Stimulated activated CD4-positive, alpha-beta T cell treated with anti-CD3 and anti-CD28 coated beads, Interleukin-4, amount 100 ng/mL, for 48 hours (primary cell): ENCODE measurements at places on chromosomes 2 and 18.
A peak's percentile ranks its signal among the peaks of the same experiment; 100 is the strongest.

DNA sequence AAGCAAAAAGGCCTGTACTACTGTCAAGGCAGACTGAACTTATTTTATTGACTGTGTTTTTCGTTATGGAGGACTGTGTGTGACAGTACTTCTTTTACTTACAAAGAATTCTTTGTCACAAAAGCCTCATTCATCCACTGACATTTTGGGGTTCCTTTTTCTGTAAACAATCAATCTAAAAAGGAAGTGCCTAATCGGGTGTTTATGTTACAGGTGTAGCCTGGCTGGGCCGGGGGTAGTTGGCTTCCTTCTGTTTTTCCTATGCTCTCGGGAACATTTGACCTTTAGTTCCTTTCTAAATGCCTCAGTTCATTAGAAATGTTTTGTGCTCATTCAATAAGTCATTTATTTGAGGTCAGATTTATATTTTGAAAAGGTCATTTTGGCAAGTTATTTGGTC lies 8.3 kb downstream of the ZCCHC2 start:
- no peak for DNase-seq

- no peak for DNase-seq
Measured at GRCh38 chr2:10453905-10454298, 5.8 kb upstream of the ODC1 start.

DNA sequence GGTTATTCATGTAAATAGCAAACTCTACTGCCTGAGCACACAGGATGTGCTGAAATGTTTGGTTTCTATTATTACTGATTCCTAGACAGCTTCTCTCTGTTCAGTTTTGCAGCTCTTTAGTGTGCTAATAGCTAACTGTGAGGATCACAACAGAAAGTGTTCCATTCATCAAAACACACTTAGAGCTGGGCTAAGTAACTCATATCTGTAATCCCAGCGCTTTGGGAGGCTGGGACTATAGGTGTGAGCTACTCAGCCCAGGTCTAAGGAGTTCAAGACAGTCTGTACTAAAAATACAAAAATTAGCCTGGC lies 63.2 kb downstream of the MOGAT1 start:
- no peak for DNase-seq

DNA sequence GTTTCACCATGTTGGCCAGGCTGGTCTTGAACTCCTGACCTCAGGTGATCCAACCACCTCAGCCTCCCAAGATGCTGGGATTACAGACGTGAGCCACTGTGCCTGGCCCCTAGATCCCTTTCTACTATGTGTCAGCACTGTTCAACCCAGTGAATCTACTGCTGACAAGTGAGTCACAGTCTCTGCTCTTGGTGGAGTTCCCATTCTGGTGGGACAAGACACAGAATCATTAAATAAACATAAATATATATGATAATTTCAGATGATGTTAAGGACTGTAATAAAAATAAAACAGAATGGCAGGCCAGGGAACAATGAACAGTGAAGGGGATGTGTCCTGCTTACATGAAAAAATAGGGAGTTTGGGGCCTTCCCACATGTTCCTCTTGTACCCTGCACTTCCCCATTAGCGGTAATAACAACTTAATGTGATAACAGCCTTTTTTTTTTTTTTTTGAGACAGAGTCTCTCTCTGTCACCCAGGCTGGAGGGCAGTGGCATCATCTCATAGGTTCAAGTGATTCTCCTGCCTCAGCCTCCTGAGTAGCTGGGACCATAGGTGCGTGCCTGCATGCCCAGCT lies 112.2 kb downstream of the CPO start:
- no peak for DNase-seq

DNA sequence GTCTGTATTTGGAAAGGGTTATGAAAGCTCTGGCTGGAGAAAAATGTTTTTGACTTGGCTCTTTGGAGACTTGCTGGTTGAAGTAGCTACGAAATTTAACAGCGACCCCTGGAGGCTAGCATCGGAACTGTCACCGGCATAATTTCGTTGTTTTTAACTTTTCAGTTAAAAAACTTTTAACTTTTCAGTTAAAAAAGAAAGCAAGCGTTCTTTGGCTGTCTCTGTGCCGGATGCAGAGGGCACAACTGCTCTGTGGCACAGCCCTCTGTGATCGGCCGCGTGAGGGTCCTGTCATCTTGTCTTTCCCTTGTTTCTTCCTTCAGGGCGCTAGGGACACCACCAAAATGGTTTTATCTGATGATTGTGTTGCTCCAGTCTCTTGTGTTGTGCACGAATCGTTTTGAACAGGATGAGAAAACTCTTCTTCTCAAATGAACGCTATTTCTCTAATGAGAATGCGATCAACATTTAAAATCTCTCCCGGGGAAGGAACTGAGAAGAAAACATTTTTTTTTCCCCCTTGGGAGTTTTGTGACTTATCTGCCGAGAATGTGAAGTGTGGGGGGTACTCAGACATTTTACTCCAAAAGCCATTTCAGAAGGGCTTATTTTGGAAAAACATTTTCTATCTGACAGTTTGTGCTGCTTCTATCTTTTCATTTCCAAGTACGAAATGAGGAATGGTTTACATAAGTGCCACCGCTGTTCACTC lies 57.1 kb downstream of the ADCYAP1 start:
- peak; percentile 26 for DNase-seq

- DNase-seq, result no peak
Measured at GRCh38 chr18:57015451-57015850, 131.4 kb upstream of the BOD1L2 start.
